ENCODE measurements at places on chromosomes 5 and 9. TPM values are rescaled to one million over a fixed set of nuclear protein-coding genes. Genes with fewer than 3 reads are reported as not detected.

GRCh38 chr5:131706281-131706680, 71.3 kb upstream of the RAPGEF6 start:
- no peak for DNase-seq

Gene TPPP
- total RNA-seq: 15.7 TPM

Gene UBQLN1
- total RNA-seq: 85.2 TPM

Gene DCAF10
- 18.2 TPM for total RNA-seq

DNA sequence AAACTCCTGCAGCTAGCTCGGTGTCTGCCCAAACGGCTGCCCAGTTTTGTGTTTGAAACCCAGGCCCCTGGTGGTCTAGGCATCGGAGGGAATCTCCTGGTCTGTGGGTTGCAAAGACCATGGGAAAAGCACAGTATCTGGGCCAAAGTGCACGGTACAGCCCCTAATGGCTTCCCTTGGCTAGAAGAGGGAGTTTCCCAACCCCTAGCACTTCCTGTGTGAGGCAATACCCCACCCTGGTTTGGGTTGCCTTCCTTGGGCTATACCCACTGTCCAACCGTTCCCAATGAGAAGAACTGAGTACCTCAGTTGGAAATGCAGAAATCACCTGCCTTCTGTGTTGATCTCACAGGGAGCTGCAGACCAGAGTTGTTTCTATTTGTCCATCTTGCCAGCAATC, 41.8 kb downstream of the CAVIN4 start:
- DNase-seq: no peak

DNA sequence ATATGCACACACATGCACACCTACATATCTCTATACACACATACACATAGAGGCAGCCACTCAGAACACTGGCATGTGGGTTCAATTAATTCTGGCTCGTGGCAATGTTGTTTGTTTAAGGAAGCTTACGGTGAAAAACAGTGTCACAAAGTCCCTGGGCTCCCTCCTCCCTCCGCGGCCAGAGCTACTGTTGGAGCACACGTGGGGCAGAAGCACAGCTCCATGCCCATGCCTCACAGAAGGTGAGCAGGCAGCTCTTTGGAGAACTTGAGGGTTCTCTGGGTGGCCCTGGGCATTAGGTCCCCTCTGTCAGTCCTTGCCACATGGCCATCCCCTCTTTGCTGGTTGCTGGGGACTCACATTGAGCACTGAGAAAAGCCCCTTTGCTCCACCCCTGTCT, 107.5 kb downstream of the GADD45G start:
- DNase-seq: no peak

DNA sequence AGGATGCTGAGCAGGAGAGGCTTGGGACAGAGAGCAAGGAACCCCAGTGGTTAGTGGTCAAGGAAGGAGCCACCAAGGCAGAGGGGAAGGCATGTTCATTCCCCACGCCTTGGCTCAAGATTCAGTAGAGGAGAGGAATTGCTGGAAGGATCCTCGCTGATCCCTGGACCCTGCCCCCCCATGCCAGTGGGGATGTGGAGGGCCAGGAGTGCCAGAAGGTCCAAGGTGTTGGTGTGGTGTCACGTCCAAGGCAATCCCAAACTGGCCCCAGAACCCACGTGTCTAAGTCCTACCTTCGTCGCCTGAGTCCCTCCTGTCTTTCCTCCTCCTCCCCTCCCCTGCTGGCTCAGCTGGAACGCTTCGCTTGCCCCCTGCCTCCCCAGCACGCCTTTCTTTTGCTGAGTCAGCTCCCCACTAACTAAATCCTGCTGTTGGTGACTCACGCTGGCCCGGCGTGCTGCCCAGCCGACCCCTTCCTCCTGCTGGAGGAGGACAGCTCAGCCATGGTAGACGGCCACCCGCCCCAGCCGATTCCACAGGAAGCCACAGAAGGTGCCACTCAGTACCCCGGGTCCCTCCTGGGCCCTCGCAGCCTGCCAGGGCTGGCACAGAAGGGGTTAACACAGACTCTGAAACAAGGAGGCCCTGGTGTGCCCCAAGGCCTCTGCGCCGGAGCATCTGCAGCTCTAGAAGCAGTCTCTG, 37.6 kb upstream of the ORM1 start:
- no peak for DNase-seq

Gene CER1
- total RNA-seq: not detected

DNA sequence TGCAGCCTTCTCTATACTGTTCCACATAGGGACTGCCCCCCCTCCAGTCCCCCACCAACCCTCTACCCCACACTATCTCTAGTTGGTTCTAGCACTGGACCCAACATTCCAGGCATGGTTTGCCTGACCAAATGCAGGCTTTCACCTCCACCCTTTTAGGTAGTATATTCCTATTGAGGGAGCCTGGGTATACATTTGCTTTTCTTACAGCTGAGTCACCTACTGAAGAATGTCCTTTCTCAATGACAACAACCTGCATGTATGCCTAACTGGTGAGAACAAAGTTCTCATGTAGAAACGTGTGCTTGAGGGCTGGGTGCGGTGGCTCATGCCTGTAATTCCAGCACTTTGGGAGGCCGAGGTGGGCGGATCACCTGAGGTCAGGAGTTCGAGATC, 8.2 kb downstream of the TNIP1 start:
- no peak for DNase-seq

DNA sequence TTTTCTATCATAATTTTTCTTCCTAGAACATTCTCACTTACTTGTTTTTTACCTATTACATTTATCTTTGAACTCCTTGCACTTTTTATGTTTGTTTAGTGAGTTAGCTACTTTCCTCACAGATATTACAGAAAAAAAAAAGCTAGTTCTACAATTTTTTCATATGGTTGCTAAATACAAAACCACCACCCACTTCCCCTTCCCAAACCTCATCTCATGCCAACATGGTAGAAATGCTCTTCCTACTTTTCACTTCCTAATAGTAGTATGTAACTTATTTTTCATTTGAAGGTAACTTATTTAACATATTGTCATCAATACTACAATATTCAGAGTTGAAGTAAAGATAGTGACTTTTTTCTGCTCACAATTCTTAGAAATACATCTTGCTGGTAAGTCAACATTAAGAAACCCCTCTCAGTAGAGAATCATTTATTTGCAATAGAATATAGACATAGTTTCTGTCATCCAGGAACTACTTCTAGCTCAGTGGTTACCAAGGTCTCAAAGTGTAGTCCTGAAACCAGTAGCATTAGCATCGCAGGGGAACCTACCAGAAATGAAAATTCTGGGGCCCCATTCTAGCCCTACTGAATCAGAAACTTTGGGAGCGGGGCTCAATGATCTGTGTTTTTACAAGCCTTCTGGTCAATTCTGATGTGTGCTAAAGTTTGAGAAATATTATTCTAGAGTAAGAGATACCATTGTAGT, 1124.6 kb downstream of the DTWD2 start:
- no peak for DNase-seq

DNA sequence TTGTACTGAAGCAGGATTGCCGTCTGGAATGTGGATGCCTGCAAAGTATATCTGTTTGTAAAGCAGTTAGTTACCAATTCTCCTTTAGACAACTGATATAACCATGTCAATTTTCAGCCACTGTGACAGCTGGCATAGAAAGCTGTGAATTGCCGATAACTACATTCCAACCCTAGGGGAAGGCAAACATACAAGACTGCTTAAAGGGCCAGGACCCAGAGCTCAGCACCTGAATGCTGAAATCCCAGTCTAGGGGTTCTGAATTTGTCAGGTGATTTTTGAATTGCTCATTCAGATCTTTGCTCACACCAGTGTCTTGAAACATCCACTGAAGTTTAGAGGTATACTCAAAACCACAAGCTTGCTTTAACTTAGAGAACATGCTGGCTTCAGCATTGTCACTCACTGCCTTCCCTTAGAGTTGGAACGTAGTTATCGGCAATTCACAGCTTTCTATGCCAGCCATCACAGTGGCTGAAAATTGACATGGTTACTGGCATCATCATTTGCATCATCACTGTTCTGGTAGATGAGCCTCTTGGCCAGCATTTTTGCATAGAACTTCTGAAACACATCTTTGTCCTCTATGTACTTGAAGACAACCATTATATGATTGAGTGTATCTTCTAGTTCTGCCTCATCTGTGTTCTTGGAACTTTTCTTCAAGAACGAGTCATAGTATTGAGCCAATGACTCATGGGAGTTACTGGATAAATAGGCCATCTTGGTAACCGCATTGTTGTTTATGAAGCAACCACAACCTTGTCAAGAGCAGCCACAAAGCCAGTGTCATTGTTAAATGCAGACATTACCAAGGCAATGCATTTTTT, 82.1 kb downstream of the CCDC192 start:
- DNase-seq: no peak

- DNase-seq: no peak
Observed at GRCh38 chr5:120446901-120447300, 17.2 kb upstream of the PRR16 start.

Gene PCDHB15
- total RNA-seq: 3.2 TPM

DNA sequence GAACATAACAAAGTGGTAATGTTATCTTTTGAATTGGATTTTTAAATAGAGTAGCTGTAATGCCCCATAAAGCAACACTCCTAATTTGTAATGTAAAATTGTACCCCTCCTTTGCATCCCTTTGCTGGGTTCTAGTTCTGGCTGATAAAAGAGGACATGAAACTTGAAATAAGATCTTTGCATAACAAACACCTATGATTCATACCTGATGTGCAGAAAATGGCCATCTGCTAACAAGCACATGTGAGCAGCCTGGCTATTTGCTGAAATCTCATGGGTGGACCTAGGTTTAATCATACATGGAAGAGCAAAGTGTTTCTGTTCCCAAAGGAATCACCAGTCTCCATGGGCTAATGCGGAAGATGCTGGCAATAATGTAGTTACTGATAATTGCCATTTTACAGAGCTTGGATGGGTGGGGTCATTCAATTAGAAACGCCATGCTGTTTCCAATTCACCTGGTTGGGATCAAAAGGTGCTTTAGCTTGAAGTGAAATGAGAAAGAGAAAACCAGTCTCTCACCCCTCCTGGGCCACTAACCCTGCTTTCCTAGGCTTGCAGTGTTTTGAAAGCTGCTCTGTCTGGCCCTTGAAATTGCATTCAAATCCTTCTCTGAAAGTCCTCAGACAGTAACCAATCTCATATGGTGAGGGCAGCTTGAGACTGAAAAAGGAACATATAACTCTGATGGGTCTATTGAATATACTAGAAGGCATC, 585.1 kb downstream of the TLE4 start:
- DNase-seq: no peak

DNA sequence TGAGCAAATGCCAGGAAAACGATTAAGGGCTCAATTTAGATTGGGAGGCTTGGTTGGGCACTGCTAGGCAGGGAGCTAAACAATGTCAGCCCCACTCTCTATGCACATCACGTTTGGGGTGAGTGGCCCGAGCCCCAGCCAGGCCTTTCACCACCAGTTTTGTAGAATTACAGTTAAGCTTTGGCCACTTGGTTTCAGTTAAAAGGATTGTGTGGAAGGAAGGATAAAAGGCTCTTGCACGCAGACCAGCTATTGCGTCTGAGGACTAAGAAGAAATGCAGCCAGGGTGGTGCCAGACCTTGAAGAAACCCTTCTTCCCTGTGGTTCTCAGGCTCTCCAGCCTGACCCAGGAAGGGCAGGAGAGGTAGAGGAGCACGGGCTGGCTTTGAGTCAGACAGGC, 125.3 kb upstream of the SLC44A1 start:
- DNase-seq: no peak

DNA sequence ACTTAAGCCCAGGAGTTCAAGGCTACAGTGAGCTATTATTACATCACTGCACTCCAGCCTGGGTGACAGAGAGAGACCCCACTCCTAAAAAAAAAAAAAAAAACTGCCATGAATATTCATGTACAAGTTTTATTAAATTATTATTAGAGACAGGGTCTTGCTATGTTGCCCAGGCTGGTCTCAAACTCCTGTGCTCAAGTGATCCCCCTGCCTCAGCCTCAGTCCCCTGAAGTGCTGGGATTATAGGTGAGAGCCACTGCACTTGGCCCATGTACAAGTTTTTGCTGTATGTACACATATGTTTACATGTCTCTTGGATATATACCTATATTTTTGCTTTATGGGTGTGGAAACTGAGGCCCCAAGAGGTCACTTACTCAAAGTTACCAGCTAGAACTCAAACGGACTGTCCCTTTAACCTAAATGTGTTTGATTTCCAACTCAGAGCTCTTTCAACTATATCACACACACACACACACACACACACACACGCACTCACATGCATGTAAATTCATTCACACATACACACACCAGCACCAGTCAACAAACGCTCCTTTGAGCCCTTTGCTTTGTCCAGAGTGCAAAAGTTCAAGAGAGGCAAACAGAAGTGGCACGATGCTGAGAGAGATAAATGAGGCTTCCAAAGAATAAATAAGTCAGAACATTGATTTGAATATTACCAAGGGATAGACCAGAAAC, 42.3 kb upstream of the STRBP start:
- no peak for DNase-seq

DNA sequence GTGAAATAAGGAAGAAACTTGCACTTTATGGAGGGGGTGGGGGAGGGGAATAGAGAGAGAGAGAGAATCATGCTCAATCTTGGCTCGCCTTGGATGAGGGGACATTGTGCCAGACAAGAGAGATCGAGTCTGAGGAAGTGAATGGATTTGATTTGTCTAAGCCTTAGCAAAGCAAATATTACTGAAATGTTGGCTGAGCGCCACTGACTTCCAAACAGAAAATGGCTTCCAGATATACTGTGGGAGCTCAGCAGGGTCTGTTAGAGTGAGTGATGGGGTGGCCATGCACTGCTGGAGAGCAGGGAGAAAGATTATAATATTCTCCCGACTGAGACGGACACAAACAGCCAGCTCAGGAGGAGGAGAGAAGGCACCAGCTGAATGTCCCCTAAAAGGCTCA, 34.5 kb downstream of the BRINP1 start:
- DNase-seq: no peak

GRCh38 chr9:3498691-3499090, 27.1 kb downstream of the RFX3 start:
- DNase-seq: no peak

- DNase-seq: no peak
Observed at GRCh38 chr9:8389531-8389930, 590.0 kb upstream of the DMAC1 start.

- no peak for DNase-seq
Observed at GRCh38 chr5:68086857-68087256, 128.7 kb upstream of the PIK3R1 start.

GRCh38 chr5:136350343-136350742, 15.0 kb downstream of the TRPC7 start:
- no peak for DNase-seq

DNA sequence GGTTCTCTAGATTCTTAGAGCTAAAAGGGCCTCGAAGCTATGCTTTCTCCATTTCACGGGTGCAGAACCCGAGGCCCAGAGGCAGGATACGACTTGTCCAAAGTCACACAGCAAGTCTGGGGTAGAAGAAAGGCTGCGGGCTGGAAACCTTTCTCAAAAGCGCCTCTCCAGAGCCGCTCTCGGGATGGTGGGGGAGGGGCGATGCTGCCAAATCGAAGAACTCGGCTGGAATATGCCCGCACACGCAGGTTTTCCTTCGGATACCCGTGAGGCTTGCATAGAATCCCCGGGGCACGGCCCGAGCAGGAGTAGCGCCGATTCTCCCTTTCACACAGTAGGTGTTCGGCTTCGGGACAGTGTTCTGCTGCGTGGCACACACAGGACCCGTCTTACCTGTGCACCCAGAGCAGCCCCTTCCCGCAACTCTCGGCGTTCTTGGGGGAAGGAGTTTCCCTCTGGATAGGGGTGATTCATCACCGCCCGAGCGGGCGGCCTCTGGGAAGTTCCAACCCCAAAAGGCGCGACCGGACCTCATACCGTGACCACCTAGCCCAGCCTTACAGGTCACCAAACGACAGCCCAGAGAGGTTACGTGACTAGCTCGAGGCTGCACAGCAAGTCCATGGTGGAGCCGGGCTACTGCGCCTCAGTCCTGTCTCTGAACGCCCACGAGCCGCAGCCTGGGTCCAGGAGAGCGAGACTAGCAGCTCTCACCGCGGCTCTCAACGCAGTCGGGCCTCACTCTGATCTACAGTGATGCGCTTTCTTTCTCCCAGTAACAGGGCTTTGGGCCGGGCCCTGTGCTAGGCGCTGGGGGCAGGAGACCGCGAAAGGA, 4.1 kb downstream of the PAX5 start:
- no peak for DNase-seq
